Calu3 (cell line): ENCODE measurements at places on chromosomes 7 and 10. TPM values are rescaled to one million over a fixed set of nuclear protein-coding genes. Genes with fewer than 3 reads are reported as not detected.

The OPN1SW gene
- total RNA-seq: not detected in 2 replicates

The ADAM12 gene
- not detected in 2 replicates for total RNA-seq

The SDHAF3 gene
- 9.2 and 11.9 TPM in 2 replicates for total RNA-seq

The ENTPD1 gene
- 0.92 and 2.2 TPM in 2 replicates for total RNA-seq

The ATE1 gene
- 17.3 and 18.7 TPM in 2 replicates for total RNA-seq

The HTR7 gene
- total RNA-seq: 0.12 TPM in 1 of 2 replicates, not detected in the other

The ANAPC16 gene
- 118 and 119 TPM in 2 replicates for total RNA-seq

The CISD1 gene
- total RNA-seq: 58.3 and 69.0 TPM in 2 replicates

The MKI67 gene
- total RNA-seq: 72.8 and 87.8 TPM in 2 replicates

The SLC16A12 gene
- total RNA-seq: 1.0 and 1.2 TPM in 2 replicates

The PAX4 gene
- total RNA-seq: not detected in 2 replicates

The PPP1R17 gene
- total RNA-seq: not detected in 2 replicates

The STEAP2 gene
- 38.5 and 38.7 TPM in 2 replicates for total RNA-seq
